ENCODE measurements at places on chromosomes 5 and 9. TPM values are rescaled to one million over a fixed set of nuclear protein-coding genes. Genes with fewer than 3 reads are reported as not detected.
A peak's percentile ranks its signal among the peaks of the same experiment; 100 is the strongest.

- no peak for DNase-seq
Measured at GRCh38 chr9:942805-943580, 33.5 kb upstream of the DMRT3 start.

- no peak for DNase-seq
Measured at GRCh38 chr9:81549500-81550206, 139.7 kb downstream of the TLE1 start.

- DNase-seq, result no peak
Measured at GRCh38 chr5:17276445-17276844, 59.0 kb downstream of the BASP1 start.

GRCh38 chr9:5425006-5425628, 12.6 kb downstream of the PLGRKT start:
- DNase-seq, result no peak

- no peak for DNase-seq
Measured at GRCh38 chr5:140671472-140672125, 1.8 kb downstream of the DND1 start.

DNA sequence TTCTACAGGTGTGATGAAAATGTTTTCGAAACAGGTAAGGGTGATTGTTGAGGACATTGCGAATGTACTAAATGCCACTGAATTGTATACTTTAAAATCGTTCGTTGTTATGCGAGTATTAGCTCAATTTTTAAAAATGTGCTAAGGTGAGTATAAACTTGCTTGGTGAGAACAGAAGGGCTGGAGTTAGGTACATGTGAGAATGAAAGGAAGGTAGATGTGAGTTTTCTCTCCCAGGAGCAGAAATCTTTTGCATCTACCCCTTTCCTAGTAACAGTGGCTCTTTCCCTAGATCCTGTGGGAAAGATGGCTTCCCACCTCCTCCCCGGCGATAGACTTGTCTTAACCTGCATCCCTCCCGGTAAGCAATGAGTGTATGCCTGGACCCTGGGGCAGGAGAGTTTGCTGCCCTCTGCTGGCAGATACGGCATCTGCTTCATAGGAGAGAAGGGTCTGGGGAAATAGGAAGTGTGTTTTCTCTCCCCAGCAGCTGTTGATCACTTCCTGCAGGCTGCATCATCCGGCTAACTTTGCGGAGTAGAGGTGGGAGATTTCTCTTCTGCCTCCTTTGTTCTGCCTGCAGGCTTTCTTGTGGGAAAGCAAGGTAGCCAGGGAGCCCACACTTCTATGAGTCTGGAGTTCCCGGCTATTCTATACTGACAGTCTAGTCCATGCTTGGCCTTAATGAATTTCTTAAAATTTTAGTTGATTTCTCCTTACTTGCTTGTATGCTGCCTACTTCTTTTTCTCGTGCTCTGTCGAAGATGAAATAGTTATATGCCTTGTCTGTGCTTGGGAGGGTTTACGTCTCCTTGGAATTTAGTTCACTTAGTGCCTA, 373.3 kb upstream of the SEMA6A start:
- DNase-seq, result peak; percentile 29

GRCh38 chr5:32729651-32730050, 18.5 kb downstream of the NPR3 start:
- DNase-seq, result no peak

- DNase-seq, result no peak
Measured at GRCh38 chr9:27470291-27470856, 53.7 kb upstream of the IFNK start.

DNA sequence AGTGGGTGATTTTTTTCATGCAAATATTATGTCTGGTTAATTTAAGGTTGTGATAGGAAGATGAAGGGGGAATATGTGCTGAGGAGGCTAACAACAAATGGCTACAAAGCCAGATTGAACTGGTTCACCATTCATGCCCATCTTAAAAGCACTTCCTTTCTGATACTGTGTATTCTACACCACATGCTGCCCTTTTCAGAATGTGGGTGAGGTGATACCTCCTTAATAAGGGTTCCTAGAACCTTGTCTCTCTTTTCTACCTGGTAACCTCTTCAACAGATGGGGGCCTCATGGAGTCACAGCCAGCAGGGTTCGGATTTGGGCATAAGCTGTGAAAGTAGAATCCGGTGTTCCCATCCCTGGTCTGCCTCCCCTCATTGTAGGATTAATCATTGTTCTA, 1064.0 kb upstream of the SEMA6A start:
- no peak for DNase-seq

The CDC25C gene
- total RNA-seq, result not detected

The PCDHGB1 gene
- 9.6 TPM for total RNA-seq

The LOX gene
- 2.6 TPM for total RNA-seq

The MACROH2A1 gene
- 130 TPM for total RNA-seq

The LRRC19 gene
- total RNA-seq, result not detected

The PNPLA7 gene
- total RNA-seq, result 24.2 TPM

The VLDLR gene
- 24.6 TPM for total RNA-seq

The ZNF608 gene
- 34.1 TPM for total RNA-seq

Data from dorsolateral prefrontal cortex (tissue), 122 donors.